ENCODE measurements at places on chromosomes 11 and 22. TPM values are rescaled to one million over a fixed set of nuclear protein-coding genes. Genes with fewer than 3 reads are reported as not detected.
A peak's percentile ranks its signal among the peaks of the same experiment; 100 is the strongest.

MYO18B gene
- 163 TPM for total RNA-seq

DNA sequence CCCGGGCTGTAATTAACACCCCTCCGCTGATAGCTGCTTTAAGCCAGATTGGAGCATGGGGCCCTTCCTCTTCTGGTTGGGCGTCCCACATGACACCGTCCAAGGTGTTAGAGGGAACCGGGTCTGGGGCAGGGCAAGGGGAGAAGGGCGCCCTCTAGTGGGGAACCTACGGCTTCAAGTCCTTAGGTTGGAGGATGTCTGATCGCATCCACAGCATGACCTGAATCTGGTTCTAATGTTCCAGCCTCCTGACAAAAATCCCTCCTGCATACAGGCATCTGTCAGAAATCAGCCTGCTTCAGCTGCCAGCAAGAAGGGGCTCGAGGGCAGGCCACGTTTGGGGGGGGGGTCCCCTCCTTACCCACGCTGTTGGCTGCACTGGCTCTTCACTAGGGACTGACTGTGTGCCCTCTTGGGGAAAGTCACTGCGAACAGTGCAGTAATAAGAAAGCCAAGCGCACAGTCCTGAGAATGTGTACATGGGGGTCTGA is 94.2 kb upstream of the TBCEL start:
- peak; percentile 23 for DNase-seq

CCDC157 gene
- total RNA-seq = 0.58 TPM

DNA sequence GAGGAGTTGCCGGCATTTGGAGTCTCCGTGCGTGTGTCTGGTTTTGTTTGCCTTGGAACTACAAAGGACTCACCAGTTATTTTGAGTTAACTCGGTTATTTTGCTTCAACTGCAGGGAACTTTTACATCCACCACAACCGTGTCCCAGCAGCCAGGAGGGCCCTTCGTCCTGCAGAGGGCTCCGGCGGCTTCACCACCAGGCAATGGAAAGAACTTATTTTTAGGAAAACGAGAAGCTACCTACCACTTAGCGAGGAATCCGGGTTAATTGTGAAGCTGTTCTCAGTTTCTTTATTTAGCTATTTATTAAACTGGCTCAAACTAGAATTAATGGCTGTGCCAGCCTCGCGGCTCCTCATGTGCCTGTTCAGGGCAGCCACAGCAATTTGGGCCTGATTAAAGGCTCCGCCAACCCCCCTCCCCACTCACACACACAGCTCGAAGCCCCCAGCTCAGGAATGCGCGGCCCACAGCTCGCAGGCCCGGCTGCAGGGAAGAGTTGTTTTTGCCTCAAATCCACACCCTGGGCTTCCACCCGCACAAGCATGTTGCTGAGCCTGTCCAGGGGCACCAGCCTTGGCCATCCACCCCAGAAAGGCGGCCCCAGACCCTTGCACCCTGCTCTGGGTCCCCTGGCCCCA is 55.9 kb upstream of the FGF3 start:
- peak; percentile 4 for DNase-seq

CARD10 gene
- 9.0 TPM for total RNA-seq

TMEM191B gene
- total RNA-seq = 0.74 TPM

KCNA4 gene
- 5.3 TPM for total RNA-seq

POTEH gene
- not detected for total RNA-seq

CFAP68 gene
- 26.0 TPM for total RNA-seq

DNA sequence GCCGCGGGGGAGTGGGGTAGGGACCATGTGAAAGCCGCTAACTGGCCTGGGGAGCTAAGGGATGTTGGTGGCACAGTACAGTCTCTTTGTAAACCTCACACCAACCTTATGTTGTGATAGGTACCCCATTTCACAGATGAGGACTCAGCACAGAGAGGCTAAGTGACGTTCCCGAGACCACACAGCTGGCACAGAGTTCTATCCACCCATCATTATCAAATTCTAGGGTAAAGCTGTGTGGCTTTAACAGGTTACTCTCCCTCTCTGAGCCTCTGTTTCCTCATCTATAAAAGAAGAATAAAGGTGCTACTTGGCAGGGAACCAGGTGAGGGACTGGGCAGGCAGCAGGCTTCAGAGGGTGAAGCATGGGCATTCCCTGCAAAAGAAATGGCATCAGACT is 1.4 kb upstream of the GDPD5 start:
- no peak for DNase-seq

- no peak for DNase-seq
These were observed 353.1 kb upstream of the ANO5 start for GRCh38 chr11:21839796-21840195.

- DNase-seq = peak; percentile 5
These were observed 15.6 kb upstream of the FXYD2 start for GRCh38 chr11:117839936-117840813.

SORL1 gene
- 7.1 TPM for total RNA-seq

GRCh38 chr22:39419096-39419495 is 19.5 kb downstream of the TAB1 start:
- no peak for DNase-seq

DNA sequence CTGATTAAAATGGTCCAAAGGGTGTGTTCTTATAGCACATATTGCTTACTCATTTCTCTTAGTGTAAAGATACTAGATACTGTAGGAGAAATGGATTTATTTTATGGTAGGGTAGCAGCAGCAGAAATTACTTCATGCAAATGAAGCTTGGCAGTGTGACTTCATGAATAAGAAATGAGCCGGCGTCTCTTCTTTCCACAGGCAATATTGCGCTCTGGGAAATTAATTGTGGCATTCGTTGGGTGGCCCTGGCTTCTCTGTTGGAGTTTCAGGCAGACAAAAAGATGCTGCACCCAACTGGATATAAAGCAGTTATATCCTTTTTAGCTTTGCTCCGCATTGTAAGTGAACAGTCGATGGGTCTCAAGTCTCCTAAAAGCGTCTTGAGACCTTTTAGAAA is 211.0 kb upstream of the NAV2 start:
- DNase-seq = no peak

DNA sequence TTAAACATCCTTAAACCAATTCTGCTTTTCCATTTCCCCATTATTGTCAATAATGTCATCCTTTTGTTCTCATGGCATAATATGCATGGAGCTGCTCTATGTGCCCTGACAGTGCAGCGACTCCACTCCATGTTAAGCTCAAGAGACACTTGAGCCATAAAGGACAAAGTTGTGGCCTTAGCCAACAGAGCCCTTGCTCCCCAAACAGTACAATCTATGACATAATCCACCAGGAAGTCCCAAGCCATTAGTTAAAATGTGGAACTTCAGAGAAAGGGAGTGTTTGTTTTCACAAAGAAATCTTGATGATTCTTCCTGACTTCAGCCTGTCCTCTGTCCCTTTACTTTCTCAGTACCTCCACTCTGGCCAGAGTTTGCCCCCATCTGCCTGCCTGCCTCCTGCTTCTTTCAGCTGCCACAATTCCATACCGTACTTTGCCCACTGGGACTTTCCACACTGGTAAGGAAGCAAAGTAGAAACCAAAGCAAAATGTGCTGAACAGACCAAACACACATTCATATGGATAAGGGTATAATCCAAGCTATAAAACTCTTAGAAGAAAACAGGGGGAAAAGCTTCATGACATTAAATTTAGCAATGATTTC is 46.3 kb upstream of the ZC3H12C start:
- DNase-seq = no peak

GRCh38 chr11:36354221-36355003 is 58.3 kb downstream of the PRR5L start:
- DNase-seq = no peak

- DNase-seq = no peak
These were observed 15.9 kb downstream of the PTDSS2 start for GRCh38 chr11:465896-466530.

GRCh38 chr11:64482588-64482987 is 108.4 kb upstream of the SLC22A12 start:
- no peak for DNase-seq

- DNase-seq = peak; percentile 48
These were observed at the start of gene P2RX3 for GRCh38 chr11:57338142-57338541. Gene P2RX3, plus strand, starts transcription at chr11:57338352. Its CDS starts 199 bp downstream, at chr11:57338551.

DNA sequence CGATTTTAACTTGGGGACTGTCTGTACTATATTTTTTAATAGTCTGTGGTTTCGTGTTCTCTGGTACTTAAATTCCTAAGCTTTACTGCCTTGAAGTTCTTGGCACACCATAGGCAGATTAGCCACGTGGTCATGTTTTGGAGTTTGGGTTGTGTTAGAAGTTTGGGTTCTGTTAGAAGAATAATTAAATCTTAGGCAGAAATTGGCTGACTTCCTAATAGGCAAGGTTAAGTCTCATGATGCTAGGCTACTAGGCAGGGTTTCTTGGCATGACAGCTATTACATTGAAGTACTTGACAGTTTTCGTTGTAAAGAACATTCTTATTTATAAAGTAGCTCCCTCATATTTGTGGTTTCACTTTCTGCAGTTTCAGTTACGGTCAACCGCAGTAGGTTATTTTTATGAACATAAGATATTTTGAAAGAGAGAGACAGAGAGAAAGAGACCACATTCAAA is 30.0 kb upstream of the MMP7 start:
- no peak for DNase-seq

DNA sequence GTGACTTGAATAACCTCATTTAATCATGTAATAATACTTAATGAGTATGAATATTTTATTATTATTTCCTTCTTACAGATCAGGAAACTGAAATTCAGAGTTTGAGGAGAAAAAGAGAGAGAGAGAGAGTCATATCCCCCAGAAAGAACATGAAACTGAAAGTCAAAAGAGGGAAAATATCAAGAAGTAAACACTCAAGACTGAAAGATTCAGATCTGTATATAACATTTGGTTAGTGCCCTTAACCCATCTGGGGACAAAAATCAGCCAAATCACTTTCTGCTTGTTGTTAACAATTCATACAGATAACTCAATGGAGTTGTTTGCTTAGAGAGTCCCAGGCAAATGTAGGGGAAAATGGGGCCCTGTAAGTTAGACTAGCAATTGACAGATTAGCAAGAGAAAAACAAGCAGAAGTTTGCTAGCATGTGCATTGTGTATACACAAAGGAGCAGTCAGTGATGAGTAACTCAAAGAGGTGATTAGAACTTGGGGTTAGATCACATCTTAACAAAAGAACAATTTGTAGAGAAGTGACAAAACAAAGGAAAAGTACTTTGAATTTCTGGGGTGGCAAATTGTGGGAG is 25.9 kb upstream of the MMP13 start:
- no peak for DNase-seq

GRCh38 chr11:84398017-84398626 is 1112.0 kb upstream of the CCDC90B start:
- DNase-seq = no peak

SCGB2A2 gene
- total RNA-seq = not detected

DNA sequence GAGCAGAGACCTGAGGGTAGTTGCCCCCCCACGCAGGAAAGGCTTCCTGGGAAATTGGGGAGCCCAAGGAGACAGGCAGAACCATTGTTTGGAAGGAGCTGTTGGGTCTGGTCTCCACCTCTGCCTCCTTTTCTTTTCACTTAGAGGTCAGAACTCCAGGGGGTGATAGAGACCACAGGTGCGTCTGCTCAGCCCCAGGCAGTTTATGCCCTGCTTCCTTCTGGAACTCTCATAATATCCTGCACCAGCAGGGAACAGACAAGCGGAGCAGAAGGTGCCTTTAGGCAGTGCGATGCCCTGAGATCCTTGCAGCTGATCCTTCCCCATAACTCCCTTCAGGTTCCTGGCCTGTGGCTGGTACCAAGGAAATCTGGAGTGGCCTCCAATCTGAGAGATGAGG is 120.2 kb downstream of the NECTIN1 start:
- no peak for DNase-seq

OR10D3 gene
- not detected for total RNA-seq

DNA sequence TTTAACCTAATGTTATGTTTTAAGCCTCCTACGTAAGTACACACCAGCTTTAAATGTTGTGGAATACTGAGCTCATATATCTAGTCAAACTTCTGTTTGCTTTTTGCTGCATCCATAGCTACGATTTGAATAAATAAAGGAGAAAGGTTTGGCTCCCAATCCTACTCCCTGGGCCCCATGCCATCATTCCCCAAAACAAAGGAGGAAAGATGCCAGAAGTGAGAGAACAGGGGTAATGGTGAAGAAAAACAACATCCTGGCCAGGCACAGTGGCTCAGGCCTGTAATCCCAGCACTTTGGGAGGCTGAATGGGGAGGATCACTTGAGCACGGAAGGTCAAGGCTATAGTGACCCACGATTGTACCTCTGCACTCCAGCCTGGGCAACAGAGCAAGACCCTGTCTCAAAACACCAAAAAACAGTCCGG is 26.5 kb downstream of the SCGB1A1 start:
- peak; percentile 38 for DNase-seq

ZNF215 gene
- 0.77 TPM for total RNA-seq

DNA sequence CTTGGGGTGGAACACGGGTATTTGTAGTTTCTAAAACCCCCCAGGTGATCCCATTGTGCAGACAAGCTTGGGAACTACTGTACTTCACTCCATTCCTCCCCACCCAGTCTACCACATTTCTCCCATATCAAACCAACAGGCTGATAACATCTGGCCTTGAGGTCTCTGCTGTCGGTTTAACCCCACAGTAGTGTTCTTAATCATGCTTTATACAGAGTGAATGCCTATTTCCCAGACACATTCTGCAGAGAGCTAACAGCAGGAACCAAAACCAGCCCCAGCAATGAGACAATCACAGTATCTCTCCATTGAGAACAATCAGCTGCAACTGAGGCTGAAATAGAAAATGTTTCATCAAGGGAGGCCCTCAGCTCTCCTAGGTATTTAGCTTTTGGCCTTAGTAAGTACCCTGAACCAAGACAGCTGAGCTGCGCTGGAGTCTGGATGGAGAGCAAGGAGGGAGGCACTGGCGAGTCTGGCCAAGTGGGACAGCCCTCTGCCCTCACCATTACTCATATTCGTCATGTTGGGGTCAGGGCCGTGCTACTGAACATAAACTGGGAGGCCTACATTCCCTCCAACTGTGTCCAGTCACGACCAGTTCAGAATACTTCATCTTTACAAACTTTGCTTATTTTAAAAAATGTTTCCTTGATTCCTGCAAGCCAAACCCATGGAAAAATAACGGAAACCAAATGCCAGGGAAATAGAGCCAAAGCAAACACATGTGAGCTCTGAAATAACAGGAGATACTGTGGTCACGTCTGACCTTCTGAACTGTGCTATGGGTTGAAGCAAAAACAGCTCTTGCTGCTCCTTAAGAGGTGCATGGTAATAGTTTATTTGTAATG is 81.0 kb downstream of the CCDC34 start:
- peak; percentile 59 for DNase-seq

DNA sequence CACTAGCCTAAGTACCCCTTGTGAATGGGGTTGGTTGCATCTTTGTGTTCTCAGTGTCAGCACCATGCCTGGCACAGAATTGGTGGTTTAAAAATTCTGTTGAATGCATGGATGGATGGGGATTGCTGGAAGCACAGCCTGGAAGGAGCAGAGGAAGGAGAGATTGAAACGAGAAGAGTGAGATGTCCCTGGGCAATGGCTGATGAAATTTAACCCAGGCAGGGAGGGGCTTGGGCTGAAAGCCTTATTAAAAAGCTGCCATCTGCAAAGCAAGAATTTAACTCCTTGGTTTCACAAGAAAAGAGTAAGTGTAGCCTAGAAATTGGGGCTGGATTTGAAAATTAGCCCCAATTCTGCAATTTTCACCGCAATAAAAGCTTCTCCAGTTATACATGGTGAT is 126.7 kb downstream of the TEAD1 start:
- DNase-seq = no peak

MUC5AC gene
- total RNA-seq = not detected

GPHA2 gene
- not detected for total RNA-seq

All from left ventricle myocardium inferior (tissue), 1 donor.